GM12864 (cell line): ENCODE measurements at places on chromosomes 7 and 10.
A peak's percentile ranks its signal among the peaks of the same experiment; 100 is the strongest.

DNA sequence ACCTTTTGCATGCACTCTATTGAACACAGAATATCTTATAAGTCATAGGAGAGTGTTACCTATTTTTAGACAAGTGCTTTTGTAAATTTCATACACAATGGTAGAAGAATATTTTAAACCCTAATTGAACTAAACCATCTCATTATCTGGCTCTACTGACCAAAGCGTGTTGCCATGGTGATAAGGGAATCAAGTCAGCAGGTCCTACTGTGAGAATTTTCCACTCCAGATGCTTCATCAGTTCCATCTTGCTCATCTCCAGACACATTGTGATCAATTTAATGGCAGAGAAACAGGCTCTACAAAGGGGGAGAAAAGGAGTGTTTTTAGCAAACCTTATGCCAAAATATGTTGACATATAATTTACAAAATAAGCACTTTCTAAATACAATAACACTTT lies 621.9 kb upstream of the GHITM start:
- no peak for DNase-seq

DNA sequence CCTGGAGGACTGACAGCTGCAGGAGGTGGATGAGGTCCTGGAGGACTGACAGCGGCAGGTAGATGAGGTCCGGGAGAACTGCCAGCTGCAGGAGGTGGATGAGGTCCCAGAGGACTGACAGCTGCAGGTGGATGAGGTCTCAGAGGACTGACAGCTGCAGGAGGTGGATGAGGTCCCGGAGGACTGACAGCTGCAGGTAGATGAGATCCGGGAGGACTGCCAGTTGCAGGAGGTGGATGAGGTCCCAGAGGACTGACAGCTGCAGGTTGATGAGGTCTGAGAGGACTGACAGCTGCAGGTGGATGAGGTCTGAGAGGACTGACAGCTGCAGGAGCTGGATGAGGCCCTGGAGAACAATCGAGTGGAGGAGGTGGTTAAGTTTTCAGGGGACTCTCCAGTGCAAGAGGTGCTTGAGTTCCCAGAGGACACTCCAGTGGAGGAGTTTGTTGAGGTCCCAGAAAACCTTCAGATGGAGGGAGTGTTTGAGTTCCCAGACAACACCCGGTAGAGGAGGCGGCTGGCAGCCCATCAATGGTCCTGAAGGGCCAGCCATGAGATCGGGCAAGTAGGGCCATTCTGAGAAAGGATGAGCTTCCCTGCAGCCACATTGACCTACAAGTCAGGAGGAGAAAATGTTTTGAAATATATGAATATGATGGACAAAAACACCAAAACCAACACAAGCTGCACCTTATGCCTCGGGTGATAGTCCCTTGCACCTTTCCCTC lies 4.7 kb upstream of the EIF5AL1 start:
- no peak for DNase-seq

- peak; percentile 82 for DNase-seq
Measured at GRCh38 chr10:100327007-100327717, 2.9 kb downstream of the PKD2L1 start.

DNA sequence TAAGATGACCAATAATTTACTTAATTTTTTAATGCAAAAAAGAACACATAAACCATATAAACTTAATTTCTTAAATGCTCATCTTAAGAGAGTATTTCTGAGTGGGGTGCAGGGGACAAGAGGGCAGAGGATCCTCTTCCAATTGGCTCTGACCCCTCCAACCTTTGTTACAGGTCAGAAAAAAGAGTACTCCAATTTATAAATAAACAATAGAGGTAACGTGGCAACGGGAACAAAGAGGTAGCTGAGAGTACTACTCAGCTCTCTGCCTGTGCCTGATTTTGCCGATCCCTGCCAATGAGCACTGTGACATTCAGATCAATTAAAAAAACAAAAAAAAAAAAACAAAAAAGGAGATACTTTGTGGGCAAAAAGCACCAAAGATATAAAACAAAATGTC lies 307.9 kb downstream of the PARD3 start:
- DNase-seq, result no peak

GRCh38 chr7:52323202-52323746 lies 712.2 kb upstream of the POM121L12 start:
- no peak for DNase-seq

GRCh38 chr10:121076776-121077715 lies 225.9 kb downstream of the WDR11 start:
- DNase-seq, result no peak

- no peak for DNase-seq
Measured at GRCh38 chr10:119542988-119543813, 682 bp upstream of the RGS10 start.

DNA sequence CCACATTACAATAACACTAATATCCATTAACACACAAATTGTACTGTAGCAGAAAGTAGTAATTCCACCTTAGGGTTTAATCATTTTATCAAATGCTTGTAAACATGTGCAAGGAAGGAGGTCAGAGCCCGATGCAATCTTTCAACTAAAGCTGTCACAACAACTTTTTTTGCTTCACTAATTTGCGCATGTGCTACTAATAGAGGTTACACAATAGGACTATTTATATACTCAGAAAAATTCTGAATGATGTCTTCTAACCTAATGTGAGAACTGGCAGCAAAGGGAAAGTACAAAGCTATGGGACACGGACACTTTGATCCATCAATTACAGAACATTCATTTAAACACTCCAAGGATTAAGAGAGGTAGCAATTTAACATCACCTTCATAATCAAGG lies 244.4 kb downstream of the CHCHD3 start:
- DNase-seq, result no peak

DNA sequence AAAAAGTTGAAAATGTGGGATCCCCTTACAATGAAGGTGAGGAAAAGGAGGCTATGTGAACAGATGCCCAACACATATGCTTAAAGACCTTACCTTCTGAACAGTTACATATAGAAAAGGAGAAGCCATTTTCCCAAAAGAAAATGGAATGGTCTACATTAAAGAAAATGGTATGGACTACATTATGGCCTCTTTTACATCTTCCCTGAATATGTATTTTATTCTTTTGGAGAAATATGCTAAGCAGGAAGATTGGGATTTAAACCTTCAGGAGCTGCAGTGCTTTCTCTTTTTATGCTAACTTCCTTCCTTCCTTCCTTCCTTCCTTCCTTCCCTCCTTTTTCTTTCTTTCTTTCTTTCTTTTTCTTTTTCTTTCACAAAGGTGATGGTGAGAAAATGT lies 155.4 kb downstream of the SEC23IP start:
- DNase-seq, result no peak

GRCh38 chr7:148442933-148443332 lies 147.6 kb upstream of the C7orf33 start:
- DNase-seq, result no peak

DNA sequence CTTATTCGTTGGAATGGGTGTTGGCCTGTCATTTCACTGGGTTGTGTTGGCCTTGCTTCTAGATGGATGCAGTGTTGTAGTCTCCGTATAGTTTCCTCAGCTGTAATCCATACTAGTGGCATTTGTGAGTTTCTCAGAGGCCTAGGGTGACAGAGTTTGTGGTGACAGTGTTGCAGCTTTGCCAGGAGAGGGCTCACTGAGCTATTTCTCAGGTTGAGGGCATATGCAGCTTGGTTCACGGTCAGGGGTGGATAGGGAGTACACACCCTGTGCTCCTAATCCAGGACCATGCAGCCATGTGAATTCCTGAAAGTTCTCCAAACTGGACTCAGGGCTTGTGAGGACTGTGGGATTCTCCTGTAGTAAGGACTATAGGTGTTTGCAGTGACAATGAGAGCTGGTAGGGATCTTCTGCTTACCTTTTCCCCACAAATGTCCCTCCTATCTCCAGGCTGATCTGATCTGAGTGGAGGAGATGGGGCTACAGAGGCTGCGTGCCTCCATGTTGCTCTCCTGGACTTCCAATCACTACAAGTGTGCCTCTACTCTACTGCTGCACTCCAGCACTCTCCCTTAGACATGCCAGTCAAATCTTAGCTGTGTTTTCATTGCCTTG lies 229.0 kb downstream of the STK31 start:
- peak; percentile 12 for DNase-seq

GRCh38 chr7:94378356-94378755 lies 16.3 kb upstream of the COL1A2 start:
- DNase-seq, result no peak

DNA sequence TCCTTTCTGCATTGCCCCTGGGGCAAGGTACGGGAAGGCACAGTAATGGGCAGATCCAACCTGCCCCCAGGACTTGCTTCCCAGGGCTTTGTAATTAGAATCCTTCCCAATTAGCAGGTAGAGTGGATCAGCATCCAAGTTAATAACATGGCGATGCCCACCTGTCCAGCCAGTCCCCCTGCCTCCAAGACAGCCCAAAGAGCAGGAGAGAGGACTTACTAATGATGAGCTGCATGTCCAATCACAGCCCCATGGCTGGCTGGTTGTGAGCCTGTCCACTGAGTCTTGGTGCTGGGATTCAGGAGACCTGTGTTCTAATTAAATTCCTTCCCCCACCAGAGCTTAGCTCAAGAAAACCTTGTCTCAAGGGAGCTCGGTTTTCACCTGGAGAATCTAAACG lies 49.0 kb downstream of the RPS24 start:
- DNase-seq, result no peak

- DNase-seq, result no peak
Measured at GRCh38 chr10:3542185-3542611, 242.8 kb downstream of the KLF6 start.

GRCh38 chr10:72794260-72794659 lies 99.3 kb upstream of the OIT3 start:
- DNase-seq, result no peak

DNA sequence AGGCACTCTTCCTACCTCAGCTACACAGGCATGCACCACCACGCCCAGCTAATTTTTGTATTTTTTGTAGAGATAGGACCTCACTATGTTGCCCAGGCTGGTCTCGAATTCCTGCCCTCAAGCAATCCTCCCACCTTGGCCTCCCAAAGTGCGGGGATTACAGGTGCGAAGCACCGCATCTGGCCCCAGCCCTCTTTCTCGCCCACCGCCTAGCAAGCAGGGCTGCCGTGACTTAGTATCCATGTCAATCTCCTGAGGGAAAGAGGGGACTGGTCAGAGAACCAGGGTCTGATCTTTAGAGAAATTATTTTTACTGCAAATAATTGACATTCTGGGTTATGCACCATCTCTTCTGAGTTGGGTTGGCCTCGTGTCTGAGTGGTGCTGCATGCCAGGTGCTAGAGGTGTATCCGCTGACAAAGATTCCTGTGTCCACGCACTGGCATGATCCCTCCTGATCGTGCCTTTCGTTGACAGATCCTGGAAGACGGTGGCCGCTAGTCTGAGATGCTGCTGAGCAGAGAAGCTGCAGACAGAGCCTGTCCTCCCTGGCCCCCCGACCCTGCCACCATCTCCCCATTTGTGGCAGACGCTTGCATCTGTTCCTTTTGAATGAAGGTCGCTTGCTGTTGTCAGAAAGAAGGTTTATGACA lies 22.7 kb downstream of the WIPI2 start:
- DNase-seq, result no peak

- DNase-seq, result no peak
Measured at GRCh38 chr10:83617692-83618545, 521.4 kb upstream of the GHITM start.

DNA sequence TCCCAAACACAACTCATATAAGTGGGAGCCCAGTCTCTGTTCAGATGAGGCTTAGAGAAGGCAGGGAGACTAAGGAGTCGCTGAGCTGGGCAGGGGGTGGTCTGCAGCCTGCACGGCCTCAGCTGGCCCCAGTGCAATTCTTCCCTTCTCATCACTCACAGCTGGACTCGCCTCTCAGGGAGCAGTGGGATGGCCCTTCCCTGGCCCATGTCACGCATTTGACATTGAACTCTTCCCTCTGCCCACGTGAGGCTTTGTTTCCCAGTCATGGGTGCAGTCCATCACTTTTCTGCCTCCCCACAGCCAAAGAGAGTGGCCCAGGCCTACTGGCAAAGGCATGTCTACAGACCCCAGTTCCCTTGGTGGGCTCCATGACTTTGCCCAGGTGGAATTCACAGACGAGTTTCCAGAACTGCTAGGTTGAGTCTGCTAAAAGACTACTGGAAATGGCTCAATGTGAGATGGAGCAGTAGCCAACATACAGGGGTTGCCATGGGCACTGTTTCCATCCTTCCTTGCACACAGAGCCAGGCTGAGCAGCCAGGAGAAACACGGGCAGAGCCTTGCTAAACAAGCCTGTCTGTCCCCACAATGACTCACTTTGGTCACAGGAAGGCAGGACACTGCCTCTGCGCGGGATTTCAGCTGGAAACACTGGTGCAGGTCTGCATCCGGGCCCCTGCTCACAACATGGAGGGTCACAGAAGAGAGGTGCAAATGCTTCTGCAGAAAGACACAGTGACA lies 90.1 kb downstream of the OAT start:
- no peak for DNase-seq

GRCh38 chr7:25090374-25090773 lies 34.7 kb downstream of the CYCS start:
- DNase-seq, result no peak
